SJCRH30 (cell line): ENCODE measurements at places on chromosomes 5 and 9. TPM values are rescaled to one million over a fixed set of nuclear protein-coding genes. Genes with fewer than 3 reads are reported as not detected.

GRIA1 gene
- not detected in 2 replicates for total RNA-seq

GADD45G gene
- total RNA-seq, result 23.2 and 23.5 TPM in 2 replicates

IL13 gene
- not detected in 2 replicates for total RNA-seq

RASGEF1C gene
- not detected in 2 replicates for total RNA-seq

DNA sequence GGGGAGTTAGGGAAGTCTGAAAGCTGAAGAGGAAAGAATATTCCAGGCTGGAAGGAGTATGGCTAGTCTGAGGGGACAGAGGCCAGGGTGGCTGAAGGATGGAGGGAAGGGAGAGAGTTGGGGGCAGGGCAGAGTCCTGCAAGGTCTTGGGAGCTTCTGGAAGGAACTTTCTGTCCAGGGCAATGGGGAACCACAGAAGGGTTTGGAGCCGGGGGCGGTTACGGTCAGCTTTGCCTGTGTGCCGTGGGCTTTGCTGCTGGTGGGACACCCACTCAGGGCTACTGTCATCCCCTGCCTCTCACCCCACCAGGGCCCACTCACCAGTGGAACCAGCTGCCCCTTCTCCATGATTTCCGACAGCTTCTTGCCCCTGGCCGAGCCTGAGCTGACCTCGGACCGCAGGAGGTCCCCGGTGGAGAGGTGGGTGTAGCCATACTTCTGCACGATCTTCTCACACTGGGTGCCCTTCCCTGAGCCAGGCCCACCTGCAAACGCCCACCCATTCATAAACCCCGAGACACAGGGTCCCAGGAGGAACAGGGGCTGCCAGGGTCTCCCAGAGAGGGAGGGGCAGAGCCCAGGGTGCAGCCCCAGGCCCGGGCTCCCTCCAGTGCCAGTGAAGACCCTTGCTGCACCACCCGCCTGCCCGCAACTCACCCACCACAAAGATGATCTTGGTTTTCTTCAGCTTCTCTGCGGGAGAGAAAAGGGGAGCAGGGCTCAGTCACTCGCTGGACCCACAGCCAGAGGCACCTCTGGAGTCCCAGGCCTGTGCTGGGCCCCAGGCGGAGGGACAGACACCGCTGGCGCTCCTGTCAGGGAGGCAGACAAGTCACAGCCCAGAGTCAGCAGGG, 4.9 kb downstream of the AK1 start:
- no peak for DNase-seq
- no peak overlapping the region for H3K27ac ChIP-seq
- H3K4me3 ChIP-seq, result no peak overlapping the region
- H3K4me1 ChIP-seq, result peaks cover 5% of the 10 kb centered on the region; the same call in 1 of the 2 replicates

DNA sequence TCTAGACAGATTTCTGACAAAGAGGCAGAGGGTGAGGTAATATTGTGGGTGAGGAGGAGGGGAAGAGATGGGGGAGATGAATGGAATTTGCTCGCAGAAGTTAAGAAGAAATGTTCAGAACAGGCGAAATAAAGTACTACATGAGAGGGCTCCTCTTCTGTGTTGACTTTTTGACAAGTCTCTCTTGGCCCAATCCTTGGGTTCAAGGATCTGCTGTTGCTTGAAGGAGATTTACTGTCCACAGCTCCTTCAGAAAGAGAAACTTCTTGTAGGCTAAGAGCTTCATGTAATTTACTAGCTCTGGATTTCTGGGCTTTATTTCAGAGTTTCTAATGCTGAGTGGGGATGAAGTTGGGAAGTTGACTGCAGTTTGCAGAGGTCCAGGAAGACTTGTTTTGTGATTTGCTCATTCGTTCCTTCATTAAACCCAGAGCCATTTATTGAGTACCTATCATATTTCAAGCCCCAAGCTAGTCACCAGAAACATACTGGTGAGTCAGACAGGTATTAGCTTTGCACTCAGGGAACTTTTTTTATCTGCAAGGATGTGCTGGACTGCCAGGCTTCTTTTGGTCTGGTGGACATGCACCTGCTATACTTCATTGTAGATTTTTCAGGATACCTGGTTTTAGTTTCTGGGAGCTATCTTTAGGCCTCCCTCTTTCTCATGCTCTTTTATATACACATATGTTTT, 402.9 kb upstream of the CLINT1 start:
- H3K36me3 ChIP-seq, result no peaks in the 10 kb centered on the region

- H3K36me3 ChIP-seq, result no peaks in the 10 kb centered on the region
- H3K4me3 ChIP-seq, result no peak overlapping the region
- H3K27ac ChIP-seq, result no peak overlapping the region
- no peaks in the 10 kb centered on the region for H3K4me1 ChIP-seq
- no peaks in the 10 kb centered on the region for H3K27me3 ChIP-seq
These were observed 33.2 kb upstream of the CSF1R start for GRCh38 chr5:150119421-150120061.

- H3K27me3 ChIP-seq, result no peaks in the 10 kb centered on the region
- no peaks in the 10 kb centered on the region for H3K4me1 ChIP-seq
- H3K36me3 ChIP-seq, result no peaks in the 10 kb centered on the region
- H3K27ac ChIP-seq, result no peak overlapping the region
These were observed 129.8 kb upstream of the IL12B start for GRCh38 chr5:159459951-159460538.

DNA sequence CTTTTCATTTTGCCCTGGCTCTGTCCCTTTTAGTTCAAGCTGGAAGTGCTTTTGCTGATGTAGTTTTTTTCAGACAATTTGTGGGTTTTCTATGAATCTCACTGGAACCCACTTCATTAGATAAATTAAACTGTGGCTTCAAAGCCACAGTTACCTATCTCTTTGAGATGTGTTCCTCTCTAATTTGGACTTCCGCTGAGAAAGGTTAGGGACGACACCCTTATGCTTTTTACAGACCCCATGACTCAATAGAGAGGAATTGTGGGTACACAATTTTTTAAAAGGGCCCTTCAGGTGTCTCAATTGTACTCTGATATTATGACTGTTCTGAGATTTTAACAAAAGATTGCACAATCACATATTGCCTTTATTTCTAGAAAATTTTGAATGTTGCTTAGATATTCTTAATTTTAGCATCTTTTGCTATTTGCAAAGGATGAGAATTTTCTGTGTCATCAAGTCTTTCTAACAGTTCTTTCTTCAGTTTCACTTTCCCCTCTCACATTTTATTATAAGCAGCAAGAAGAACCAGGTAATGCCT, 110.6 kb downstream of the GADD45G start:
- H3K27ac ChIP-seq, result no peak overlapping the region
- H3K4me3 ChIP-seq, result no peak overlapping the region
- DNase-seq, result no peak
- no peaks in the 10 kb centered on the region for H3K27me3 ChIP-seq
- no peaks in the 10 kb centered on the region for H3K36me3 ChIP-seq
- peaks cover 2% of the 10 kb centered on the region for H3K4me1 ChIP-seq

- peak; percentile 77 for DNase-seq
- no peaks in the 10 kb centered on the region for H3K36me3 ChIP-seq
- peak overlapping the region; percentile 64 for H3K4me3 ChIP-seq
These were observed 460 bp downstream of the DMRTA1 start for GRCh38 chr9:22446950-22447617.

GRCh38 chr5:135195270-135195608, 161.2 kb upstream of the PITX1 start:
- no peak for DNase-seq
- H3K36me3 ChIP-seq, result no peaks in the 10 kb centered on the region
- no peaks in the 10 kb centered on the region for H3K4me1 ChIP-seq
- H3K4me3 ChIP-seq, result no peak overlapping the region
- no peaks in the 10 kb centered on the region for H3K27me3 ChIP-seq
